ENCODE measurements at places on chromosomes 12 and 14. TPM values are rescaled to one million over a fixed set of nuclear protein-coding genes. Genes with fewer than 3 reads are reported as not detected.
A peak's percentile ranks its signal among the peaks of the same experiment; 100 is the strongest.

GRCh38 chr12:128938886-128939285 is 85.6 kb downstream of the GLT1D1 start:
- no peaks in the 10 kb centered on the region for H3K4me1 ChIP-seq
- no peaks in the 10 kb centered on the region for H3K27me3 ChIP-seq
- H3K27ac ChIP-seq: no peak overlapping the region
- no peak overlapping the region for H3K4me3 ChIP-seq

GRCh38 chr12:51326698-51327439 is 2.9 kb upstream of the BIN2 start:
- H3K27ac ChIP-seq: peak overlapping the region; percentile 40
- no peaks in the 10 kb centered on the region for H3K36me3 ChIP-seq
- H3K4me3 ChIP-seq: no peak overlapping the region

DNA sequence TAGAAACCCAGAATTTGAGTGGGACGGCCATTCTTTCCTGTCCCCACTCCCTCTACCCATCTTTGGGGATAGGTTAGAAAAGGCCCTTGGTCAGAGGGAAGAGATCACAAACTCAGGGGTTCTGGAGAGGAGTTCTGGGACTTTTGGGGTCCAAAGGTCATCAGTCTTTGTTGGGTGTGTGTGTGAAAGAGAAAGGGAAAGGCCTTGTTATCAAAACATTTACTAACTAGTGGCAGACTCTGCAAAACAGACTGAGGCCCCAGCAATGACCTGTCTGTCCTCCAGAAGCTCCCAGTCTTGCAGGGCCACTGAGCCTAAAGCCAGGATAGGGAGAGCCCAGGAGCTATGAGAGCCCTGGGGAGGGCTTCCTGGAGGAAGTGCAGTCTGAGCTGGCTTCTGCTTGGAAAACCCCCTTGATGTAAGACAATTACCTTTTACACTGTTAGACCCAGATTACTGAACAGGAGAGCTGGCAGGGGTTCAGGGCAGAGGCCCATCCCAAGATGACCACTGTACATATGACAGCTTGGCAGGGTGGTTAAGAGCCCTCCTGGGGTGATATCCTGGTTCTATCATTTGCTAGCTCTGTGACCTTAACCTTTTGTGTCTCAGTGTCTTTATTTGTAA is 429.1 kb upstream of the CCDC196 start:
- no peak overlapping the region for H3K4me3 ChIP-seq
- DNase-seq: no peak
- H3K27me3 ChIP-seq: no peaks in the 10 kb centered on the region
- no peak overlapping the region for H3K27ac ChIP-seq
- H3K4me1 ChIP-seq: no peaks in the 10 kb centered on the region

DNA sequence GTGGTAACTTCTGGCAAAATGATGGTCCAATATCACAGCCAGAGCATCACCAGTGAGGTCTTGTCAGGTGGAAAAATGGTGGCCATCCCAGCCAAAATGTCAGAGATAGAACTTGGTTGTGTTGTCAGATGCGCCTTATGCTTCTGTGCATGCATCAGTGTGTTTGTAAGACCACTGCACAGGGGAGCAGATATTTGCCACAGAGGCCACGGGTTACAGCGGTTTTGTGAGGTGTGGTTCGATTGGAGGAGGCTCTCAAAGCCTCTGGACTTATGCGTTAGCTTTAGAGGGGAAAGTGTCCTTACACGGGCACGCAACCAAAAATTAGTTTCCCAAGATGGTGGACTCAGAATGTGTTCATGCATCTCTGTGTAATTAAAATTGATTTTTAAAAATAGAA is 243.8 kb downstream of the ADGRD1 start:
- H3K36me3 ChIP-seq: no peaks in the 10 kb centered on the region
- no peak overlapping the region for H3K27ac ChIP-seq
- no peak for DNase-seq
- no peaks in the 10 kb centered on the region for H3K27me3 ChIP-seq
- H3K4me1 ChIP-seq: no peaks in the 10 kb centered on the region

- H3K4me1 ChIP-seq: no peaks in the 10 kb centered on the region
- H3K36me3 ChIP-seq: no peaks in the 10 kb centered on the region
- no peak overlapping the region for H3K27ac ChIP-seq
Measured at GRCh38 chr12:67042697-67043131, 226.4 kb upstream of the CAND1 start.

- no peak for DNase-seq
- H3K4me3 ChIP-seq: no peak overlapping the region
- H3K27me3 ChIP-seq: no peaks in the 10 kb centered on the region
- H3K4me1 ChIP-seq: no peaks in the 10 kb centered on the region
- H3K27ac ChIP-seq: no peak overlapping the region
- no peaks in the 10 kb centered on the region for H3K36me3 ChIP-seq
Measured at GRCh38 chr14:45650754-45651153, 397.8 kb upstream of the MIS18BP1 start.

DNA sequence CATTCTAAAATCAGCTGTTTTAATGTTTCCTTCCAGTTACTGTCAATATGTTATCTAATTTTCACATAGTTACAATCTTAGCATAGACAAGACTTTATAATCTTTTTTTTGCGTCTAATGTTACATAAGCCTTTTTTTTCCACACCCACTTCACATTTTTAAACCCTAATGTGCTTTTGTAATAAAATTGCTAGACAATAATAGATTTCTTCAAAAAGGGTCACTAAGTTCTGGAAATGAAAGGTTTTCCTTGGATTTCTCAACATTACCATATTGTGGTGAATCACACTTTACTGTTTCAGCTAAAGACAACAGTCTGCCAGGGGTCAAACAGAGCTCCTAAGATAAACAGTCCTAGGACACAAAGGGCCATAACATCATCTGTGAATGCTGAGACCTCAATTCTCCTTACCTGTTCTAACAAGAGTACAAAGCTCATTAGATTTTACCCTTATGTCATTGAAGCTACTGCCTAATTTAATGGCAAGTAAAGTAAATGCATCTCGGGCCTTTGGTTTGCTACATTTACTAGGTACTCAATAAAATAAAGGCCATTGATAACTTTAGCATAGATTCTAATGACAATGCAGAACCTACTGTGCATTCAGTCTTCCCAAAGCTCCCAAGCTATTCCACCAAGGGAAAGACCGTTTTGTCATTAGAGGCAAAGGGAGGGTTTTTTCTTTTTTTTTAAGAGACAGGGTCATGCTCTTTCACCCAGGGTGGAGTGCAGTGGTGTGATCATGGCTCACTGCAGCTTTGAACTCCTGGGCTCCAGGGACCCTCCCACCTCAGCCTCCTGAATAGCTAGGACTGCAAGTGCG is 111.2 kb upstream of the SLC38A2 start:
- H3K36me3 ChIP-seq: no peaks in the 10 kb centered on the region
- H3K4me1 ChIP-seq: peaks cover 9% of the 10 kb centered on the region
- H3K4me3 ChIP-seq: no peak overlapping the region
- DNase-seq: no peak

GRCh38 chr12:34376133-34376799 is 354.0 kb downstream of the ALG10 start:
- H3K36me3 ChIP-seq: no peaks in the 10 kb centered on the region
- H3K4me1 ChIP-seq: no peaks in the 10 kb centered on the region
- no peak for DNase-seq
- H3K27ac ChIP-seq: no peak overlapping the region
- no peaks in the 10 kb centered on the region for H3K27me3 ChIP-seq
- H3K4me3 ChIP-seq: no peak overlapping the region

DNA sequence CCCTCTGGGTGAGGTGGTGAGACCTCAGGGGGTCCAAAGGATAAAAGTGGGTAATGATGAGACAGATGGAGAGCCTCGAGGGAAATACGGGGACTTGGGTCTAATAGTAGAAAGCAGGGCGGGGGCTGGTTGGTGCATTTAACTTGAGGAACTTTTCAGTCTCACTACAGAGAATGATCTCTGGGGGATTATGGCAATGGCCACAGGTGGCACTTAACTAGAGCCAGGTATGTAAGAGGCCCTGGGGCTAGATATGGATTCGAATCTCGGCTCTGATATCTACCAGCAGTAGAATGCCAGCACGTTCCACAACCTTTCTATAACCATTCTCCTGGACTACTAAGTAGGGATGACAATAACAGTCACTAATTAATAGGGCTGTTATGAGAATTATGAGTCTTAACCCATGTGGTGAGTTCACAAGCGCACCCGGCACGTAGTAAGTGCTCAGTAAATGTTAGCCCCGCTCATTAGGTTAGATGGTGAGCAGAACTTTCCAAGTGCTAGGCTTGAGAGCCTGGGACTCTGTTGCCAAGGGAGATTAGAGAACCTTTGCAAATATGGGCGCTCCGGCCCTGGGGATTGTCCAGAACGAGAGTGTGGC is 888 bp upstream of the PLXNC1 start:
- no peaks in the 10 kb centered on the region for H3K36me3 ChIP-seq
- no peak overlapping the region for H3K27ac ChIP-seq
- DNase-seq: no peak
- peak overlapping the region; percentile 77 for H3K4me3 ChIP-seq

Gene ABCB9
- 6.3 TPM for total RNA-seq

Gene BCL2L14
- total RNA-seq: 0.85 TPM

DNA sequence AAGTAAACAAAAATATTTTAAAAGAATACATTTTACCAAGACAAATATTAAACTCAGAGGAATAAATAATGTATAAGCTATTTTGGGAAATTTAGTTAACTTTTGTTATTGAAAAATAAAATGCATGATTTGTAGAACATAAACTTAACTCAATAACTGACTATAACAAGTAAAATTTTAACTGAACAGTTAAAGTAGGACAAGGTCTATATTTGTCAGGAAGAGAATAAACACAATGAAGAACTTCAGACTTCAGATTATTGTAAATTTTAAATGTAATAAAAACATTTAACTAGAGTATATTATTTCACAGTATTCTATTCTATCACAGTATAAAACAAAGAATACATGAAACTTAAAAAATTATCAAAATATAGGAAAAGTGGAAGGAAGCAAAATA is 948.8 kb upstream of the USP15 start:
- no peaks in the 10 kb centered on the region for H3K36me3 ChIP-seq
- H3K4me3 ChIP-seq: no peak overlapping the region
- H3K4me1 ChIP-seq: no peaks in the 10 kb centered on the region
- H3K27ac ChIP-seq: no peak overlapping the region
- no peaks in the 10 kb centered on the region for H3K27me3 ChIP-seq
- no peak for DNase-seq
